Mesendoderm (in vitro differentiated cells): ENCODE measurements at places on chromosomes 5 and 9.

DNA sequence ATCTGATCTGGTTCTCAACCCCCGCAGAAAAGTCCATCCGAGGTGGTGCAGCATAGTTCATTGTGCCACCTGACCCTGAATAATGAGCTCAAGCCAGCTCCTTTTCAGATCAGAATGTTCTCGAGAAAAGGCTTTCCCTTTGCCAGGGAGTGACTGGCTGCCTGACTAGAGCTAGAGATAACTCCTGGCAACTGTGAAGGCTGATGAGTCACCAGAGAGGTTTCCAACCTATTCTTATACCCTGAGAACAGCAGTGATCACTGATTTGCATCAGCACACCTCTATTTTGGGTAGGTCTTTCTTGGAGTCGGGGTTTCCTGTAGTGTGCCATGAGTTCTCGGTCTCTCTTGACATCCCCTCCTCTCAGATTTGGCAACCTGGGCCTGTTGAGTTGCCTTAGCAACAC lies 127.9 kb downstream of the PIK3R1 start:
- no peak overlapping the region for H3K4me3 ChIP-seq
- no peaks in the 10 kb centered on the region for H3K4me1 ChIP-seq
- no peaks in the 10 kb centered on the region for H3K27me3 ChIP-seq
- no peak overlapping the region for H3K27ac ChIP-seq
- DNase-seq: peak; percentile 68

DNA sequence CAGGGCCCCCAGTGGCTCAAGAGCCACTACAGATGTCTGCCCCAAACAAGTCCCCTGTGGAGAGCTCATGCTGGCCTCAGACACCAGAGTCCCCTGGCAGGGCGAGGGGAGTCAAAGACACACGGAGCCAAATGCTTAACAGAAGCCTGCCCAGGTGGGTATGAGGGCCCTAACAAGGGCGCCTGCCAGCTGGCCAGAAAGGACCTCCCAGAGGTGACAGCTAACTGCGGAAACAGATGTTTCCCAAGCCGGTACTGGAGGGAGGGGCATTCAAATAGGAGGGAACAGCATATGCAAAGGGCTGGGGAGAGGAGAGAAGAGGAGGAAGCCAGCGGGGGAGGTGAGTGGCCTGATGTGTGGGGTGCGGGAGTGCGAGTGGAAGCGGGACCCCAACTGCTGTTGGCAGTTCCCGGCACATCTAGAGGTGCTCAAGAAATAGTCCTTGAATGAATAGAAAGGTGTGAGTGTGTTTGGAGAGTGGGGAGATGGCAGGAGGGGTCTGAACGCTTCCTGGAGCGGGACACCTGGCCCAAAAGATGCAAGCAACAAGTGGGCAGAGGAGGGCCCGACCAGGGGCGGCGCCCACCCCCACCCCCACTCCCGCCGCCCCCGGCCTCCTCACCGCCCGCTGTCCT lies 824 bp downstream of the MXD3 start:
- peaks cover 3% of the 10 kb centered on the region for H3K36me3 ChIP-seq
- peaks cover 4% of the 10 kb centered on the region for H3K4me1 ChIP-seq
- H3K4me3 ChIP-seq: no peak overlapping the region
- H3K27me3 ChIP-seq: no peaks in the 10 kb centered on the region
- DNase-seq: peak; percentile 60

GRCh38 chr9:104810421-104811339 lies 46.8 kb downstream of the NIPSNAP3B start:
- no peaks in the 10 kb centered on the region for H3K36me3 ChIP-seq
- H3K27ac ChIP-seq: no peak overlapping the region
- H3K27me3 ChIP-seq: no peaks in the 10 kb centered on the region
- H3K4me1 ChIP-seq: no peaks in the 10 kb centered on the region
- DNase-seq: peak; percentile 26

DNA sequence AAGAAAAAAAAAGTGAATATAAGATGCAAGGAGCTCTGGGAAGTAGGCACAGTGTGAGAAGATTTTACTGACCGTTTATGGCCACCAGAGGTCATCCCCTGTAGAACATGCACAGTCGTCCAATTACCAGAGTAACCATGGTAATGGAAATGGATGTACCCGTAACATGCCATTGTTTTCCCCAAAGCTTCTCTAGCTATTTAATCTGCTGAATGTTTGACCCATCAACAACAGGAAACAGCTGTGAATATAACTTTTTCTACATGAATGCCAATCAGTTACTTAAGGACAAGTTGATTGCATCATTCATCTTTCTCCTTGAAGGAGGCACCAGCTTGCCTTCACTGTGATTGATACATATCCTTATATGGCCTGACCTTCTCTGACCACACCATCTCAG lies 1967.0 kb upstream of the CDH9 start:
- H3K36me3 ChIP-seq: no peaks in the 10 kb centered on the region
- no peak overlapping the region for H3K27ac ChIP-seq
- peaks cover 3% of the 10 kb centered on the region for H3K4me1 ChIP-seq
- no peaks in the 10 kb centered on the region for H3K27me3 ChIP-seq
- peak; percentile 68 for DNase-seq

GRCh38 chr5:149778303-149779123 lies 48.4 kb downstream of the PPARGC1B start:
- DNase-seq: peak; percentile 13
- no peak overlapping the region for H3K4me3 ChIP-seq
- H3K36me3 ChIP-seq: no peaks in the 10 kb centered on the region
- no peaks in the 10 kb centered on the region for H3K4me1 ChIP-seq
- no peak overlapping the region for H3K27ac ChIP-seq

- no peak overlapping the region for H3K27ac ChIP-seq
- no peaks in the 10 kb centered on the region for H3K36me3 ChIP-seq
- no peak overlapping the region for H3K4me3 ChIP-seq
These were observed 923.0 kb upstream of the SEMA6A start for GRCh38 chr5:117497601-117498000.

DNA sequence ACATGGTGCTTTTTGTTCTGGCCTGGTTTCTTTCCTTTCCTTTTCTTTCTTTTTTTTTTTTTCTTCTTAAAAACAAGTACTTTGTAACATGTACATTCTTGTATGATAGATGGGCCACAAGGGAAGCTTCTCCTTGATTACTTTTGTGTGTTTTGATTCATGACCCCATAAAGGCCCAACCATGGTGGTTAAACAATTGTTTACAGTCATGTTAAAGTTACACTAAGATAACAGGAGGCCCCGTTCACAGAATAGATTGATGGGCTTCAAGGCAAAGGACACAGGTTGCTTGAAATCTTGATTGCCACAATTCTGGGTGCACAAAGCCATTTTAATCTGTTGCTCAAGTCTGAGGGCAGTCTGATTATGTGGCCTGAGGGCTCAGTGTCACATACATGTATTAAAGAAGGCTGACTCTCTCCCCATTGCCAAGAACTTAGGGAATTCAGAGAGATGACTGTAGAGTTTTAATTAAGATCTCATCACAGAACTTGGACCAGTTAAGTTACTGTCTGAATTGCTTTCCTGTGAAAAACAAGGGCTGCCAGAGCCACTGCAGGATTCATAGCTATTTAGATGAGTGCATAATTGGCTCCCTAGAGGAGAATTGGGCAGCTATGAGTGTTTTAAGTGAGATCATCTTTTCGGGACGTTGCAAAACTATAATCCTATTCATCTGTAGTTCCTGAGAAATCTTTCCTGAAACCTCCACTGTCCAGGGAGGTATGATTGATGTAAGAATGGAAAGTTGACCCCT lies 163.4 kb downstream of the TLE4 start:
- no peaks in the 10 kb centered on the region for H3K4me1 ChIP-seq
- H3K27ac ChIP-seq: no peak overlapping the region
- DNase-seq: no peak
- no peaks in the 10 kb centered on the region for H3K36me3 ChIP-seq
